DMS79 (cell line): ENCODE measurements at places on chromosomes 11 and 22.
A peak's percentile ranks its signal among the peaks of the same experiment; 100 is the strongest.

DNA sequence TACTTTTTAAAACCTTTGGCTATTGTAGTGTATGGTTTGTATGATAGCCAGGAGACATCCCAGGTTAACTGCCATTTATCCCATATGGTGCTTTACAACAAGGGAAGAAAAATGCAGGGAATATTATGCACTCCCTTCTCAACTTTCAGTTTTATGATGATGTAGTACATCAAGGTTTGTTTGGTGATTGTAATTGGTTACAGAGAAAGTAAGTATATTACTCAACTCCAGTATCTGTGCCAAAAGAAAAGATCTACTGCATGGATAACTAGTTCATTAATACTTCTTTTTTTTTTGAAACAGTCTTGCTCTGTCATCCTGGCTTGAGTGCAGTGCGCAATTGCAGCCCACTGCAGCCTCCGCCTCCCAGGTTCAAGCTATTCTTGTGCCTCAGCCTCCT is 65.3 kb downstream of the BCL2L13 start:
- DNase-seq = no peak

GRCh38 chr11:2912498-2912897 is 16.7 kb downstream of the PHLDA2 start:
- no peak for DNase-seq

DNA sequence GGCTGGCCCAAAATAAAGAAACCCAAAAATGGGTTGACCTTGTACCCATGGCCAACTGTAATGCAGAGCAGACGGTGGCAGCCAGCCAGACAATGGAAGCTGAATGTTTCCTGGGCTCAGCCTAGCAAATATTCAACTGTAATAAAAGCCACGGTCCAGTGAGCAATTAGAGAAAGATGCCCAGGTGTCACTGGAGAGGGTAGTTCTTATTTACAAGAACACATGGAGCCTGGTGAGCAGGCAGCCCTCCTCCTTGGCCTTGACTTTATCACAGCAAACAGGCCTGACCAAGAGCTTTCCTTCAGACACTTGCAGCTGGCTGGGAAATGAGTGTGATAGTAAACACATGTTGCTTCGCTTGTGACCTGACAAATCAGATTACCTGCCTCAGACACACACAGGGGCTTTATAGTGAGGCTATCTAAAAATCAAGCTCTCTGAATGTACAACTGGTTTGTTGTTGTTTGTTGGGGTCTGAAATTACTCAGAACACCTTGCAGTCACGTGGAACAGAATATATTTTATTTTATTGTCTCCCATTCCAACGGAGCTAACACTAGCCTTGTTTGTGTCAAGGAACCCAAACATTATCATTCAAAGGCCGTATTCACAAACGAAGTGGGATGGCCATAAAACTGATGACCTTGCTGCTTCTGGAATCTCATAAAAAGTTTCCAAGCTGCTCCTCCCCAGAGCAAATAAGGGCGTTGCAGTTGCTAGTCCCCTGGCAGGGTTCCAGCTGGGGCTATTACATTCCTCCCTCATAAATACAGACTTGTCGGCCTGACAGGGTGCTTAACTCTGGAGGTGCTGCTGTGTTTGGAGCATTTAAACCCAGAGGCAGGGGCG is 161.1 kb downstream of the BBOX1 start:
- peak; percentile 92 for DNase-seq

DNA sequence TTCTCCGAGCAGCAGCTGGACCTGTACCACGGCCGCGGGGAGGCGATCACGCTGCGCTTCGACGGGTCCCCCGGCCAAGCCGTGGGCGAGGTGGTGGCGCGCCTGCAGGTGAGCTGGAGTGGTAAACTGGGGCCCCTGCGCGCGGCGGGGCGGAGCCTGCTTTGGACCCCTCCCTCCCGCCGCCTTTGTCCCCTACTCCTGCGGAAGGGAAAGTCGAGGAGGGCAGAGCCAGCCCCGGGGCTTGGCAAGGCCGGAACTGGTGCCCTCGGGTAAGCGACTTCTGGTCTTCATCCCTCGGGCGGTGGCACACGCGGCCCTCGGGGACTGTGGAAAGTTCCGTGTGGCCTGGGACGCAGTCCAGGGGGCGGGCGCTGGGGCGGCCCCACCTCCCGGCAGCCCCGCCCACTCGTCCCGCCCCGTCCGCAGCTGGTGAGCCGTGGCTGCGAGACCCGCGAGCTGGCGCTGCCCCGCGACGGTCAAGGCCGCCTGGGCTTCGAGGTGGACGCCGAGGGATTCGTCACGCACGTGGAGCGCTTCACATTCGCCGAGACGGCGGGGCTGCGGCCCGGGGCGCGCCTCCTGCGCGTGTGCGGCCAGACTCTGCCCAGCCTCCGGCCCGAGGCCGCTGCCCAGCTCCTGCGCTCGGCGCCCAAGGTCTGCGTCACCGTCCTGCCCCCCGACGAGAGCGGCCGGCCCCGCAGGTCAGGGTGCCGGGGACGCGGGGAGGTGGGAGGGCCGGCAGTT is 9.2 kb downstream of the SIPA1 start:
- DNase-seq = no peak

DNA sequence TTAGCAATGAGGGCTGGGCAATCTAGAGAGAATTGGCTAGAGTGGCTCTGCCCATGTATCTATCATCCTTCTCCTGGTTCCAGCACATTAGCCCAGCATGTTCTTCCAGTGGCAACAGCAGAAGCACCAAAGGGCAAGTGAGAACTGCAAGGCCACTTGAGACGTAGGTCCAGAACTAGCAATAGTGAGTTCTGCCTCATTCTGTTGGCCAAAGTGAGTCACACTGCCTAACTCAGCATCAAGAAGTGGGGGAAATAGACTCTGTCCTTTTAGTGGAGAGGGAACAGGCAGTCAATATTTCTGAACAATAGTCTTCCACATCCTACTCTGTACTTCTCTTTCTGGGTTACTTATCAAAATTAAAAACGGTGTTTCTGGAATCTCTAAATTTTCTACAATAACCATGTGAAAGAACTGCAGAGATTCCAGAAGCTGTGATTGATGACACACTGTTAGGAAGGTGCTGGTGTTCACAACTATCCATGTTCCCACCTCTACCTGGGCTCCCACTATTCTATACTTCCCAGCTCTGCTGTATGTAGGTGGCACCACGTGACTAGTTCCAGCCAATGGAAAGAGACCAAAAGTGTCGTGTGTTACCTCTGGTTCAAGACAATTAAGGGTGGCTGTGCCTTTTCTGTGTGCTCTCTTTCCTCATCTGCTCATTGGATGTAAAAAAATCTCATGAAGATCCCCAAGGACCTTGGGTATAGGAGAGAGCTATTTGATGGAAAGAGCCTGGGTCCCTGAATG is 23.4 kb upstream of the GRK3 start:
- DNase-seq = no peak

DNA sequence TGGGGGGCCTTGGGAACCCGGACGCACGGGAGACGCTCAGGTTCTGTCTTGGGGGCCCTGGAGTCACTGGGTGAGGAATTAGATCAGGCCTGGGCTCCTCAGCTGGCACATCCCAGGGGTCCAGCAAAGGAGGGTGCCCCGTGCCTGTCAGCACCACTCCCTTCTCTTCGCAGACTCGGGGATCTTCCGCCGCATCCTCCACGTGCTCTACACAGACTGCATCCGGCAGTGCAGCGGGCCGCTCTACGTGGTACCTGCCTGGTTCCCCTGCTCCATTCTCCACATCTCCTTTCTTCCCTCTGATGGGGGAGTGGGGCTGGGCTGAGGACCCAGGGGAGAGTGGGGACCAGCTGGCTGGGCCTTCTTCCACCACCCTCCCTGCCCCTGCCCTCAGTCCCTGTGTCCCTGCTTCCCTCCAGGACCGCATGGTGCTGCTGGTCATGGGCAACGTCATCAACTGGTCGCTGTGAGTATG is 6.7 kb upstream of the TAGLN start:
- no peak for DNase-seq

GRCh38 chr11:108592591-108593213 is 866 bp downstream of the EXPH5 start:
- DNase-seq = peak; percentile 12

DNA sequence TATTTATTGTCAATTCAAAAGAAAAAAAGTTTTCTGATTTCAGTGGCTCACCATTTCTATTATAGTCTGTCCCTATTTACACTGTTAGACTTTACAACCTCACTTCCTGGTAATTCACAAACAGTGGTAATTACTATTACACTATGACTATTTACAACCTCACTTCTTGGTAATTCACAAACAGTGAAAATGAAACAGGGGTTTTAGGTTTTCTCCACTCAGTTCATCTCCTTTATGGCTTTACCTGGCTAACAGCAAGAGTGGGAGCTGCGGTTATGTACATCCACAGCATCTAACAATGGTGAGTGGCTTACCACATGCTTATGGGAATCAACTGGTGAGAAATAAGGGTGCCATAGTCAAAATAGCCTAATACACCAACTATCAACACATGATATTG is 166.4 kb downstream of the CASP12 start:
- no peak for DNase-seq

- DNase-seq = no peak
These were observed 43.0 kb upstream of the EIF3D start for GRCh38 chr22:36571991-36572390.

- DNase-seq = no peak
These were observed 364.9 kb downstream of the BRD1 start for GRCh38 chr22:49462795-49463194.

- no peak for DNase-seq
These were observed 25.0 kb upstream of the TMPRSS4 start for GRCh38 chr11:118051611-118052461.

- no peak for DNase-seq
These were observed 53.3 kb upstream of the SYN3 start for GRCh38 chr22:33111491-33111890.

DNA sequence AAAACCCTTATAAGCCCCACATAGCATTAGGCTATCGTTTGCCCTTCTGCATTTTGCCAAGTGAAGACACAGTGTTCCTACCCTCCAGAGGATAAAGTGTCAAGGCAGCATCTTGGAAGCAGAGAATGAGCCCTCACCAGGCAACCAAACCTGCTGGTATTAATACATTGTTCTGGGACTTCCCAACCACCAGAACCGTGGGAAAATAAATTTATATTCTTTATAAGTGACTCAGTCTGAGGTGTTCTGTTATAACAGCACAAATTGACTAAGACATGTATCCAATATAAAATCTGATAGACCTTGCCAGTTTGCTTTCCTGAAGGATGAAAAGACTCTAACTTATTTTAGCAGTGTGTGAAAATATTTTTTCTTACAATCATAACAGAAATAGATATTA is 792.5 kb upstream of the LRRC4C start:
- no peak for DNase-seq

- DNase-seq = no peak
These were observed 44.1 kb downstream of the USP28 start for GRCh38 chr11:113831314-113831713.

- DNase-seq = no peak
These were observed 32.5 kb upstream of the GRAMD4 start for GRCh38 chr22:46587492-46588278.

- no peak for DNase-seq
These were observed 203.4 kb downstream of the TBC1D22A start for GRCh38 chr22:46965555-46966494.

DNA sequence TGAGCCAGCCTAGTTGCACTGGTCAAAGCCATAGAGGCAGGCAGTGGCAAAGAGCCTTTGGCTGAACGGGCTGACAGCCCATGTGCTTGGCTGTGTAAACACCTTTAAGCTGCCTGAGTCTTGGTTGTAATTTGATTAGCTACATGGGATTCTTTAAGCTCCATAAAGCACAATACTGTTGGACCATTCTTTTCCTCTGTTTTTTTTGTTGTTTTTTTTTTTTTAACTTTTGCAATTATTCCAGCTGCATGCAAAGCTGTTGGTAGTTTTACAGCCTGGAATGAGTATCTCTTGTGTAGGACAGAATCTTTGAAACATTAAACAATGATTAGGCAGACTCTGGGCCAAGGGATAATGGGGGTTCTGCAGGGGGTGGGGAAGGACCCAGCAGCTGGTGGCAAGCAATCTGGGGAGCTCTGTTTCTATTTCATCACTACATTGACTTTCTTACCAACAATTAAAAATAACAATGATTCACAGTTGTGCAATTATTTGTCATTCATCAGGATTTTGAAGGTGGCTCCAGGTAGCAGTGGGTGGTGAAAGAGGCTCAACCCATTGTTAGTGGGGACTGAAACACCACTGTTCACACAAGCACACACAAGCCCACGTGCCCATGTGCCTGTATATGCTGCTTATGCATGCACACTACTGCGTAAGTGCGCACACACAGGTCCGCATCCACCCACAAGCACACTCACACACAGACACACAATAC is 69.5 kb upstream of the CSNK2A3 start:
- peak; percentile 67 for DNase-seq

DNA sequence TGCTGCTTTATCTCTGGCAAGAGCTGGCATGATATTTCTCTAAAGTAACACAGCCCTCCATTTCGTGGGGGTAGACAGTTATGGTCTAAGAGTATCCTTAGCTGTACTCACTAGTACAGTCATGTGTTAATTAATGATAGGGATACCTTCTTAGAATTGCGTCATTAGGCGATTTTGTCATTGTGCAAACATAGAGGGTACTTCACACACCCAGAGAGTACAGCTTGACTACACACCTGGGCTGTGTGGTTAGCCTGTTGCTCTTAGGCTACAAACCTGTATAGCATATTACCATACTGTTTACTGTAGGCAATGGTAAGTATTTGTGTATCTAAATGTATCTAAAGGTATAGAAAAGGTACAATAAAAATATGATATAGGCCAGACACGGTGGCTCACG is 17.0 kb downstream of the XRCC6 start:
- no peak for DNase-seq

- DNase-seq = no peak
These were observed 233.8 kb upstream of the UBASH3B start for GRCh38 chr11:122421702-122422101.

GRCh38 chr11:60947700-60948099 is 4.3 kb downstream of the SLC15A3 start:
- DNase-seq = no peak

GRCh38 chr11:18526130-18526520 is 617 bp downstream of the TSG101 start:
- no peak for DNase-seq

DNA sequence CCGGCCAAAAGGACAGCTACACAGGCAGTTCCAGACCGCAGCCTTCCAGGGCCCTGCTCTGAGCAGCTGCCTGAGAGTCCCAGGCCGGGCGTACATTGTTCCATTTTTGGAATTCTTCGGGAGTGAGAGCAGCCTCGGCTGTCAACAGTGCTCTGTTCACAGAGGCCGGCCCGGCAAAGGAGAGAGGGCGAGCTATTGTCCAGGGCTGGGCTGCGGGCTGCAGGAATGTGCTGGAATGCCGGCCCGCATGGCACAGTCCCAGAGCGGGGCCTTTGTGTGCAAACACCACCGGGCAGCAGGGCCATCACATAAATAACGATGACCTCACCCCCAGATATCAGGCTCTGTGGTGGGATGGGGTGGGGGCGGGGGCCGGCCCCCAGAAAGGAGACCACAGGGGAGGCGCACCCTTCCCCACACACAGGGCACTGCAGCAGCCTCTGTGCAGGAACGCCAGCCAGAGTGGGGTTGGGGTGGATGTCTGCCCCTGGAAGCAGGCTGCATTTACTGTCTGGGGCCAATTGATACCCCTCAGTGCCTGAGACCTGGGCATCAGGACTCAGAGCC is 15.8 kb downstream of the LINC01488 start:
- no peak for DNase-seq
